ENCODE measurements at places on chromosomes 3 and 15.
A peak's percentile ranks its signal among the peaks of the same experiment; 100 is the strongest.

- no peak for DNase-seq
These were observed 24.1 kb upstream of the SLC6A1 start for GRCh38 chr3:10968401-10968800.

DNA sequence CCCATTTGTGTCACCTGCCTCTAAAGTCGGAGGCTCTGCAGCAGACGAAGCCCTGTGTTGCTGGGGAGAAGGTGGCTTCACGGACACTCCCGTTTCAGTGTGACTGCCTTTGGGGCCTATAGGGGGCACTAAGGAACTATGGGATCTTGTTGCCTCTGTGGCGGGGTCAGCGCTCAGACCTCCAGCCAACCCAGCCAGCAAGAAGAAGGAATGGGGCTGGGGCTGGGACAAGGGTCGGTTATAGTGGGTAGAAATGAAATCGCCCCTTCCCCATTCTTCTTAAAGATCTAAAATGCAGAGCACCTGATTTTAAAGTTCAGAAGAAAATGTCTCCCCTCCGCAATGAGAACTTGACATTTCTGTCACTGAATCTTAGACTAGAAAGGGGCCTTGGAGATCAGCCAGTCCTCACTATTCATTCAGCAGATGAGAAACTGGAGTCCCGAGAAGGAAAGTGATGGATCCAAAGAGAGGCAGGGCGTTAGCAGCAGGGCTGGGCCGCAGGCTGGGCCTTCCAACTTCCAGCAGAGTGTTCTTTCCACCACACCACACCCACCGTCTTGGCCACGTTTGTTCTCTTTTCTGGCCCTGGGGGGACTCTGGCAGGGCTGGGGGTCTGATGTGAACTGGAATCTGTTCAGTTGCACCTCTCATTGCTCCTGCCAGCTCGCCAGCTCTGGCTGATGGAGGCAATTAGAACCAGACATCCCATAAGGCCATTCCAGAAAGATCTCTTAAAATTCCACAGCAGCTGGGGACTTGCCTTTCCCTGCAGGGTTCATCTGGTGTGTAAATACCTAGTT lies 195.4 kb downstream of the OPA1 start:
- DNase-seq: no peak

GRCh38 chr3:32237670-32238452 lies 619 bp upstream of the CMTM8 start:
- no peak for DNase-seq

- no peak for DNase-seq
These were observed 72.7 kb downstream of the DZIP3 start for GRCh38 chr3:108662142-108662738.

GRCh38 chr15:63093486-63094205 lies 28.0 kb upstream of the LACTB start:
- DNase-seq: peak; percentile 79

GRCh38 chr3:125382298-125382697 lies 7.2 kb upstream of the ZNF148 start:
- DNase-seq: no peak

DNA sequence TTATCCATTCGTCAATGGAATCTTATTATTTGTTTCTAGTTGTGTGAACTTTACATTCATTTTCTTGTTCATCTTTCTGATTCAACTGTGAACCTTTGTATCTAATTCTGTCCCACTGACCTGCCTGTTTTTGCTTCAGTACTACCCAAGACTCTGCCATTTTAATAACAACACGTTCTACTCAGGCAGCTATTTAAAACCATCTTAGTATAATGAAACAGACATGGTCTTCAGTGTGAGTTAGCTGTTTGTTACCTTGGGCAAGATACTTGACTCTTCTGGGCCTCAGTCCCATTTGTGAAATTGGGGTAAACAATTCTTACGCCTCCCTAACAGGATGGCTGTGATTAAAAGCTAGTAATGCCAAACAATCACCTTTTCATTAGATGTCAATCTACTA lies 1.6 kb downstream of the BTBD1 start:
- DNase-seq: no peak

DNA sequence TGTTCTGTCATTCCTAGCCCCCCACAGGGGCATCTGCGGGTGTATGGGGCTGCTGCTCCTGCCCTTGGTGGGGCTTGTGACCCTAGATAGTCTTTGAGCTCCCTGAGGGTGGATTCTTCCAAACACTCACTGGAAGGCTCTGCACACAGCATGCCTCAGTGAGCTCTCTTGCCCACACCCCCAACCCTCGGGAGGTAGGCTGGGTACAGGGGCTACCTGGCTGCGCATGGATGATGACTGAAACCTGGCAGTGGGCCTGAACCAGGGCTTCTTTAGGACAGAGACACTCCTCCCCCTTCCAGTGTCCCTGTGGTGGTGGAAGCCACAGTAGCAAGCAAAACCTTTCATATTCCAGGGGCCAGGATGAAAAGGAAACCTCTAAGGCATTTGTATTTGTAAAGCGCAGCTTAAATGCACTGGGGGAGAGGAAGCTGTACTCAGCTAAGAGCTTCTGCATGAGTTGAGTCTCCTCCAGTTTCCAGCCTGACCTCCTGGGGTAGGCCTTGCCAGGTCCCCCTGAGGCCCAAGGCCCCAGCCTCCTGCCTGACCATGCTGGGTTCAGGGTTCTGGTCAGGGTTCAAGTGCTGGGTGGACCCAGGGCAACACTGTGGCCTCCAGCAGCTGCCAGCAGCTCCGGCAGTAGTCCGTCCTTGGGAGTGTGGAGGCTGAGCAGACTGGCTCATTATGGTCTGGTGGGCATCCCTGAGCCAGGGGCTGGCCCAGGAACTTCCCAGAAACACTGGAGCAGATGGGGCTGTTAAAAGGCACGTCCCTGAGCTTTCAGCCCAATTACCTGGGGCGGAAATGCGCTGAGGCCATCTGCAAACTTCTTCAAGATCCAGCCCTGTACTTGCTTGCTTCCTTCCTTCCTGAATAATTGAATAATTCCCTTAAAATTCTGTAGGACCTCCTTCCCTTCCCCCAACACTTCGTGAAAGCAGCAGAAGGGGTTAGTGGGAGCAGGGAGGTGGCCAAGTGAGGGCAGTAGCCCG lies 89.7 kb downstream of the HMG20A start:
- peak; percentile 53 for DNase-seq

DNA sequence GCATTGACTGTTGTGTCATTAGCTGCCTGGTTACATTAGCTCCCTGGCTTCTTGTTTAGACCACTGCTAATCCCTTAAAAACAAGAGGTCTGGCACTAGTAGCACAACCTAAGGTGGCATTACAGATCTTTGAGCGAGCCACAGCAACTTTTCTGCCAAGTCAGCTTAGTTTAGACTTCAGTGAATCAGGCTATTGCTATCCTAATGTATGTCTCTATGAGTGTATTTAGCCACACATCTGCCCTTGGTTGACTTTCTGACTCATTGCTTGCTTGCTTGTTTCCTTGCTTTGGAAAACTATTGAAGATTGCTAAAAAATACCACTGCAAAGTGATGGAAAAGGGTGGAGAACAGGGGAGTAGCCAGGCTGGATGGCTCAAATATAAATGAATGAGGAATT lies 50.2 kb downstream of the CHP1 start:
- DNase-seq: no peak

DNA sequence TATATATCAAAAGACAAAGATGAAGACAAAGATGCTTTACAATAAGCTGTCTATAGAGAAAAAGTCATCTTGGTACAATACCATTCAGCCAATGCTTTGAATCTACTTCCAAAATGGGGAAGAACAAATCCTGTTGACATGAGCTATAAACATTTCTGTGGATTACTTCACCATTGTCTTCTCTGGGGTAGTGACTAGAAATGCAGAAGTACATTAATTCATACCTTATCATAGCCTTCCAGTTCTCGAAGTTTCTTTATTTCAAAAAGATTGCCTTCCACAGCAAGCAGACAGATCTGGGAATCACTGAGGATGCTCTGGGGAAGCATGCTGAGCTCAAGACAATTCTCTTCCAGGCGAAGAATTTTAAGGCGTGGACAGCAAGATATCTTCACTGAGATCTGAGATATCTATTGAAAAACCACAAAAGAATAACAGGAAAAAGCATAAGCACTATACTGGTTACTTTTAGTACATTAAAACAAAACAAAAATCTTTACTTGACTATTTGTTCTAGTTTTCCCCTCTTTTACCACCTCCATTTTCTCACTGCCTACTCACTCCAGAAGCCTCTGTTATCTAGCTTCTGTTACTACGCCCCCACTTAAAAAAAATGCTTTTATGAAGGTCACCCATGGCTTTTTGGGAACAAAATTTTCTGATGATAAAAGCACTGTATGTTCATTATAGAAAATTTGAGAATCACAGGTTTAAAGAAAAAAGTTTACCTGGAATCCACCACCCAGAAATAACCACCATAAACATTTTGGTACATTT lies 3.6 kb downstream of the LRRC57 start:
- DNase-seq: no peak

DNA sequence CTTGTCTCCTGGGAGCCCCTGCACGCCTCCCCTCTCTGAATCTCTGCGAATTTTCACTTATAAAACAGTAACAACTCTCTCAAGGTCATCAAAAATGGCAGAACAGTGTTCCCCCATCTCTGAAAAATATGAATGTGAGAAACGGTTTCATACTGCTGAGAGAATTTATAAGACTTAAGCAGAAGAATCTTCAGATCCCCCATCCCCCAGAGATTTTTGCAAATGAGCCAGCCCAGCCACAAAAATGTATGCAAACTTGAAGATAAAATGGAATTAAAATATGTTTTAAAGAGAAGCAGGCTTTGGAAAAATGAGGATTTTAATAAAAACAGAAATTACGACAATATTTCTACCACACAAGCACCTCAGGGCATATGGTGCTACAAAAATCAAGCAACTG lies 173.0 kb downstream of the STT3B start:
- DNase-seq: no peak

GRCh38 chr3:129966876-129967275 lies 7.6 kb upstream of the TRH start:
- no peak for DNase-seq

DNA sequence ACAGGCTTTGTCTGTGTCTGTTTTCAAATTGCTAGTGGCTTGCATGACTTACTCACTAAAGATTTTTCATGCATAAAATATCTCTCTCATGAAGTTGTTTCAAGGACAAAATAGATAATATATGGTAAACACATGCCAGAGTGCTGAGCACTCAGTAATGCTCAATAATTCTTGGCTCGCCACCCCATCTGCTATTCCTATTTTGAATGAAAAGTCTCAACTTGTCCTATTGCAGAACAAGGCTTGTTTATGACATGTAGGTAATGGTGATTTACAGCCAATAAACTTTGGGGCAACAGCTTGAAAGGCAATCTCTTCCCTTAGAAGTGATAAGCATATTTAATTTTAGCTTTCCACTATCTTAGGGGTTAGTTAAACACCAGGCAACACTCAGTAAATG lies 789.0 kb upstream of the ROBO1 start:
- DNase-seq: no peak

- DNase-seq: no peak
These were observed 616.7 kb downstream of the MCTP2 start for GRCh38 chr15:94848054-94848453.

DNA sequence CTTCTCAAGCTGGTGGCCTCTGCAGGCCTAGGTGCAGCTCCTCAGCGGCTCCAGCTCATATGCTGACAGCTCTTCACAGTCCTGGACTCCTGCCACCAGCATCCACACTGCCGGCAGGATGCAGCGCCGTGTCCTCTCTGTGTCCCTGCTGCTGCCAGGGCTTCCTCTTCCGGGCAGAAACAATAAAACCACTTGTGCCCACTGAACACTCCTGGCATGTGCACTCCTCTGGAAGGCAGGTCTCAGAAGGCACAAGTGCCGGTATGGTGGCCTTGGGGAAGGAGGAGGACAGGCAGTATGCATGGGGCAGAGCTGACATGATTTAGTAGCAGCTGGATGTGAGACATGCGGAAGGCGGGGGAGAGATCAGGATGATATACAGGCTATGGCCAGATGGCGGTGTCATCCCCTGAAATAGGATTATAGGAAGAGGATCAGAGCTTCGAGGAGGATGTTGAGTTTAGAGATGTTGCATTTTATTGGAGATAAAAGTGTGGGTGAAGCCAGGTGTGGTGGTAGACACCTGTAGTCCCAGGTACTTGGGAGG lies 7.5 kb upstream of the MAN2A2 start:
- DNase-seq: no peak

DNA sequence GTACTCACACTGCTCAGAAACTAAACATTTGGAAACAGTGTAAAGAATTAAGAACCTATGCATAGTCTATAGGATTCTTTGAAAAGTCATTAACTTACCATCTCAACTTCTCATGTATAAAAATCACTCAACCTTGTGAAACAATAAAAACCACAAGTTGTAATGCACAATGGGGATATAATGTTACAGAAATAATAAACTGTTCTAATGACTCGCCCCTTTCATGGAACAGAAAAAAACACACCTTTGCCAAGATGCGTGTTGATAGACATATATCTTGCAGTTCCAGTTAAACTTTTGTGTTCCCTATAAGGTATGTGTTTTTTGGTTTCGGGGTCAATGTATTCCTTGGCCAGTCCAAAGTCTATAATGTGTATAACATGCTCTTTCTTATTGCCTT lies 50.8 kb upstream of the PPIB start:
- no peak for DNase-seq

- no peak for DNase-seq
These were observed 823.9 kb upstream of the CFAP20DC start for GRCh38 chr3:59873576-59874230.

- DNase-seq: no peak
These were observed 183.8 kb downstream of the ATG7 start for GRCh38 chr3:11455956-11456355.

GRCh38 chr3:123859177-123859576 lies 25.0 kb downstream of the MYLK start:
- no peak for DNase-seq

- DNase-seq: no peak
These were observed 9.4 kb downstream of the ATP11B start for GRCh38 chr3:182802413-182803390.

- DNase-seq: no peak
These were observed 180.7 kb downstream of the TLE3 start for GRCh38 chr15:69917056-69917455.

DNA sequence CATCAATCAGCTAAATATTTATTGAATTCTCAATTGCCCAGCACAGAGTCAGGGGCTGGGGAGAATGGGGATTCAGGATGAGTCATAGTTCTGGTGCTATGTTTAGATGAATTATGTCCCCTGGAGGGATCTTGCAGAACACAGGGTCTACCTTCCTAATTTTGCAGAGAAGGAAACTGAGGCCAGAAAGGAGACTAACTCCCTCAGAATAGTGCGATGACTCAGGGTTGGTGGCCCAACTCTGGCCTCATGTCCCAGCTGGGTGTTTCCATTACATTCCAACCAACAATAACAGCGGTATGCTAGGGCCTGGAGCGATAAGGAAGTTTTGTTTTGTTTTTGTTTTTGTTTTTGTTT lies 270.9 kb downstream of the TLE3 start:
- no peak for DNase-seq

DNA sequence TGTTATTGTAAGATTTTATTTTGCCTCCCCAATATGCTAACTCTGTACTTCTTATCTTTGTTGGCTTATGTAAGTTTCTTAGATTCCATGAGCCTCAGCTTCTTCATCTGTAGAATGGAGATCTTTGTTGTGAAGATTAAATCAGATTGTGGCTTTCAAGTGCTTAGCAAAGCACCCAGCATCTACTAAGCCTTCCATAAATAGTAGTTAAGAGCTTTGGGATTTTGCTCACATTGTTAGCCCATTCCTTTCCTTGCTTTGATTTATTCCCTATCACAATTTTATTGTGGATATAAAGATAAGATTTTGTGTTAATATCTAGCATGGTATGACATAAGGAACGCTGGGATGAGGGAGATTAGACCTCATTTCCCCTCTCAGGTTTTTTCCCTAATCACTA lies 501.4 kb downstream of the PYDC2 start:
- DNase-seq: no peak

- DNase-seq: no peak
These were observed 56.2 kb upstream of the GLCE start for GRCh38 chr15:69104050-69104750.

Data from suprapubic skin (tissue), 4 donors.